Activated CD8-positive, alpha-beta memory T cell treated with anti-CD3 and anti-CD28 coated beads, Interleukin-2, amount 50 U/mL, for 4 hours (primary cell): ENCODE measurements at places on chromosomes 2 and 18.

DNA sequence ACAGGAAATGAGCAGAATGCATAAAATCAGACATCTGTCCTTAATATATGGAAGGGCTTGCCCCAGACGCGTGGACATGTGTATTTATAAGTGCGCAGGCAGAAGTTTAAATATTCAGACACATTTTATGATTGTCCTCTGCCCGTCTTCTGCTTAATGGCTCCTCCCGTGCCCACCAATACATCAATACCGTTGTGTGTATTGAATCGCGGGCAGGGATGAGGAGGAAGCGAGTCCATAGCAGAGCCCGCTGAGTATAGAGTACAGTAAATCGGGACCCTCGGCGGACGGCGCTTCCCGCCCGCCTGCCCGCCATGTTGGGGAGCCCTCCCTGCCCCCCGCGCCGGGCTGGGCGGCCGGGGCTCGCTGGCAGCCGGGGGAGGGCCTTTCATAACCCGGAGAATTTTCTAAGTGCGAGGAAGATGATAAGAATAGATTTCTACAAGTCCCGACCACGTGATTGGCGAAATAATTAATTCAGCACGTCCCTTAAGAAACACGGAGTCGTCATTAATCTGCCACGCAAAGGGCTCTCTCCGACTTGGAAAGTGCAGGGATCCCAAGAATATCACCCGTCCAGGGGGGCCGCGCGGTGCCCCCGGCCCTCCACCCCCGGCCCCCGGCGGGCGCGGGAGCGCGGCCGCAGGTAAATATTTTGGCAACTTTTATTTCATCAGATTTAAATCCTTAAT is at the start of gene HOXD3:
Gene HOXD3, plus strand, starts transcription at position 501 of the 692 bp plus-strand sequence. CDS start 11,808 bp downstream, outside the sequence.
- no peak for DNase-seq

- DNase-seq, result no peak
Observed at GRCh38 chr2:86598966-86599365, 24.7 kb downstream of the RNF103 start.

DNA sequence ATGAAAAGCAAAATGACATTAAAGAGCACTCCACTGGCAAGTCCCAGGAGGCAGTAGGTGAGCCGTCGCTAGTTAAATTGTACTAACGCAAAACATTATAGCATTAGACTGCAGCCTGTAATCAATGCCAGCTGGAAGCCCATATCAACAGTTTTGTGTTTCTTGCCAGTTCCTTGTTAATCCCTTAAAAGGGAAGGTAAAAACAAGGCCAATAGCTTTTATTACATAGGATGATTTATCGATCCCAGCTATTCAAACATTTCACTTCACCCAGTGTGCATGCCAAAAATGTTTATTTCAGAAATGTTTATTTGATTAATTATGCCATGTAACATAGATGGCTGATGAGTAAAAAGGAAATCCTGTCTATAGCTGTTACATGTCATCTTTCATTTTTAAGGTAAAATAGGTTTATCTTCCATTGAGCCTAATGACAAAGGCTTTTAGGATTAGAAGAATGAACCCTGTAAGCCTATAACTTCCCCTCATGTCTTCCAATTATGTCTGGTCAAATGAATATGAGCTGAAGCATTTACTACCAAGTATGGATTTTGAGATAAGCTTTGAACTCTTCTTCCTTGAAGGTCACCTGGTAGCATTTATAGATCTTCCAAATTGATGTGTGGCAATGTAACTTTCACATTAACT is 591.2 kb downstream of the RNF144A start:
- no peak for DNase-seq

- DNase-seq, result no peak
Observed at GRCh38 chr2:2648094-2648493, 317.0 kb upstream of the MYT1L start.
